NCI-H345 (cell line): ENCODE measurements at places on chromosomes 5 and 9.

DNA sequence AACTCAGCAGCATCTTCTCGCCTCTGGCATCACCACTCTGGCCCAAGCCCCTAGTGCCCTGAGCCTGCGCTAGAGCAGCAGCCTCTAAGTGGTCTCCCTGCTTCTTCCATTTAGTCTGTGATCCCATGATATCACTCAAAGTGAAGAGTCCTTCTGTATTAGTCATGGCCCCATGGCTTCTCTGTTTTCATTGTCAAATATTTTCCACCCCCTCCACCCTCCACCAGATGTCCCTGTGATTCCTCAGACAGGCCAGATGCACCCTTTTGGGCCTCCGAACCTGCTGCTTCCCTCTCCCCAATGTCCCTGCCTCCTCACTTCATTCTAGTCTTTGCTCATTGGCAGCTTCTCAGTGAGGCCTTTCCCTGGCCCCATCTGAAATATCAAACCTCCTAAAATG lies 299.2 kb downstream of the SPOCK1 start:
- no peak for DNase-seq

DNA sequence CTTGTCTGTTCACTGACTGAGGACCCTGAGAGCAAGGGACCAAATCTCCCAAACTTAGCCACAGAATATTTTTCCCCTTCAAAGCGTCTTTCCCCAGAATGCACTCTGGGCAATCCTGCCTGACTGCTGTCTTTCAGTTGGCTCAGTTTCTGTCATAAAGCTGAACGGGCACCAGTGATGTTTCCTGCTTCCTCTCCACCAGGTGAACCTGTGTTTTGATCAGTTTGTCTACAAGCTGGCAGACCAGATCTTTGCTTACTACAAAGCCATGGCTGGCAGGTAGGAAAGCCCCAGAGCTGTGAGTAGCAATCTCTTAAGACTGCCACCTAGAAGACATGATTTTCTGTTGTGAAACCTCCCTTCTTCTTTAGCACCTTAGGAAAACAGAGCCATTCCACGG lies 61.8 kb downstream of the CYFIP2 start:
- no peak for DNase-seq

GRCh38 chr9:88738709-88739108 lies 203.7 kb downstream of the NXNL2 start:
- no peak for DNase-seq

GRCh38 chr5:158727771-158728311 lies 371.9 kb downstream of the EBF1 start:
- no peak for DNase-seq

- no peak for DNase-seq
Measured at GRCh38 chr5:147996379-147996778, 67.4 kb upstream of the SPINK5 start.

DNA sequence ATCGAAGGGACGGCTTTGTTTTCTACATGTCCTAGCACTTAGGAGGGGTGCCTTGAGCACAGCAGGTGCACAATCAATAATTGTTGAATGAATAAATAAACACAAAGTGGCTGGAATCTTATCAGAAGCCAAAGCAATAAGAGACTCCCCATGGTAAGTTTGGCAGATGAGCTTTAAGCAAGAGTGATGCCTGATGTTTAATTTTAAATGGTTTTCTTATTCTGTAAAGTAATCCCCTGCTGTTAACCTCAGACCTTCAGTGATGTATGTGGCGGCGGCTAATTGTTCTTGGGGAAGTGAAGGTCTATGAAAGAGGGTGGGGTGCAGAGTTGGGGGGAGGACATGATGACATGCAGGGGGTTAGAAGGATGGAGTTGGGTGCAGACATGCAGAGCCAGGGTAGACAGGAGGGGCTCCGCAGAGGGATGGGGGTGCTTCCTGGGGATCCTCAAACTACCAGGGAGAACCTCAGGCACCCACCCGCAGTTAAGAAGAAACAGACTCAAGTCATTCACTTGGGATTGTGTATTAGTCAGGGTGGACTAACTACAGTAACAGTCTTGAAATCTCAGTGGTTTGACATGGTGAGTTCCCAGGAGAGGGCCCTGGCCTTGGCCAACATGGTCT lies 65.7 kb upstream of the SHB start:
- peak; percentile 38 for DNase-seq

DNA sequence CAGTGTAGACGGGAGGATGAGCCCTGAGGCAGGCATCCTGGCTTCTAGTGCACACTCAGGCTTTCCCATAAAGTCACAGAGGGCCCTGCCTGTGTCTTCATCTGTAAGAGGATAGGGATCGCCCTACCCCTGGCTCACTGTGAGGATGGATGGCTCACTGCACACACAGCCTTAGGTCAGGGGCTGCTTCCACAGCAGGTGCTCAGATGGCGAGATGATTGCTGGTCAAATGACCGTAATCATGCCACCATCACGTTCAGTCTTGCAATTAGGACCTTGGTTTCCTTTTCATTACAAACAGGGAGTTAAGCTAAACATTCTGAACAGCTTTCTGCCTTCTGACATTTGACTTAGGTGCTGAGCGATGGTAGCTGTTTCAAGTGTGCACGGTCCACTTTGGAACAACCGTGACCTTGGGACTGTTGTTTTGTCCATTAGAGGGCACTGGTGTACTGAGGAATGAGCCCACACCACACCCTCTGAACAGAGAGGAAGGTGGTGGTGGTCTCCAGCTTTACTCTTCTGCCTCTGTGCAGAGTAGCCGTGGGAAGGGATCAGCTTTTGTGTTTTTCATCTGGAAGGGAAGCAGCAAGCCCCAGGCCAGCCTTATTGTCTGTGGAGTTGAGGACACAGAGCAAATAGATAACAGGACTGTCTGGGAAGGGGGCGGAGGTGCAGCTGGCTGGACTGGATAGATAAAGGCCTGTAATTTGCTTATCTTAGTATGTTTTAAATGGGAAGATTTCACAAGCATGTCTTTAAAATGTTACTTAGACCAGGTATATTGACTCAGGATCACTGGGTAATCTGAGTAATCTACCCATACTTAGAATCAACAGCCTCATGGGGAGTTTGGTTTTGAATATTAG lies 183.1 kb downstream of the TRIO start:
- no peak for DNase-seq

- DNase-seq = no peak
Measured at GRCh38 chr5:164650427-164650826, 1145.0 kb downstream of the MAT2B start.

GRCh38 chr9:108528231-108528630 lies 327.6 kb downstream of the ACTL7B start:
- no peak for DNase-seq

DNA sequence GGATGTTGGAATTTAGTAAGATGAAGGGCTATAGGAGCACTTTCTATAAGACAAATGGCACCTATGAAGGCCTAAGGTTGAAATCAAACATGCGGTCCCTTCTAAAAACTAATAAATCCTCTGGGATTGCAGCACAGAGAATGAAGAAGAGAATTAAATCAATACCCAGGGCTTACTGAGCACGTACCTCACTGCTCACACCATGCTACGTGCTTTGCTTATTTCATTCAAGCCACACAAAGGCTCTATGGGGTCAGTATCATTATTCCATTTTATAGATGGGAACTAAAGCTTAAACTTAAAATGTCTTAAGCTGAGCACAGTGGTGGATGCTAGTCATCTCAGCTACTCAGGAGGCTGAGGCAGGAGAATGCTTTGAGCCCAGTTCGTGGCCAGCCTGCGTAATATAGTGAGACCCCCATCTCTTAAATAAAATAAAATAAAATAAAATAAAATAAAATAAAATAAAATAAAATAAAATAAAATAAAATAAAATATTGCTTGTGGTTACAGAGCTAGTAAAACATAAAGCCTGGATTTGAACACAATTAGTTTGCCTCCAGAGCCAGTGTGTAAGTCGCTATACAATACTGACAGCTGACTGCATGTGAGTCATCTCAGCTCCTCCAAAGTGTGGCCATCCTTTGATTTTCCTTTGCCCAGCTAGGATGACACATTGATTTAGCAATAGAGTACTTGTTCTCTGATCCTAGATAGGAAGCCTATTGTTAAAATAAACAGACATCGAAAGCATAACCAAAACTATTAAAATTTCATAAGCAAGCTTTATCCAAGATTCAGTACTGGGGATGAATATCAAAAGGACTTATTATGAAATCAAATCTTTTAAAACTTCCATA lies 20.9 kb upstream of the DPYSL3 start:
- no peak for DNase-seq

GRCh38 chr5:135076801-135077200 lies 42.8 kb upstream of the PITX1 start:
- DNase-seq = no peak

- no peak for DNase-seq
Measured at GRCh38 chr5:33235824-33236223, 204.9 kb upstream of the TARS1 start.

DNA sequence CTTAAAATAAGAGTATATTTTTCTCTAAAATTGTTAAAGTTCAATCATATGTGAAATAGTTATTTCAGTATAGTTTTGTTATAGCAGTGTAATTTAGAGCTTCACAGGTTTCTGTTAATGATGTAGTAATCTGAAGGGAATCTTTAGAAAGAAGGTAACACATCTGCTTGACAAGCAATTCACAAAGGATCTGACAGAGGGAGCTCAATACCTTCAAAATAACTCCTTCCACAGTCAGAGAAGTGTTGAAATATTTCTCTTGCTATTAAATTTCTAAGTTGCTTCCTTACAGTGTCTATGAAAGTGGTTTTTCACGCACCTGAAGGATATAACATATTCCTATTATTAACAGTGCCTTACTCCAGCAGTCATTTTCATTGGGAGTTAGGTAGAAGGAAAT lies 44.9 kb downstream of the SLC25A51 start:
- DNase-seq = no peak

GRCh38 chr9:99118782-99119466 lies 14.0 kb downstream of the TGFBR1 start:
- DNase-seq = no peak
